Right hindlimb (tissue), 1 donor: ENCODE measurements at places on chromosomes 5 and 9.

- DNase-seq, result no peak
Measured at GRCh38 chr5:40172721-40173120, 507.0 kb upstream of the PTGER4 start.

DNA sequence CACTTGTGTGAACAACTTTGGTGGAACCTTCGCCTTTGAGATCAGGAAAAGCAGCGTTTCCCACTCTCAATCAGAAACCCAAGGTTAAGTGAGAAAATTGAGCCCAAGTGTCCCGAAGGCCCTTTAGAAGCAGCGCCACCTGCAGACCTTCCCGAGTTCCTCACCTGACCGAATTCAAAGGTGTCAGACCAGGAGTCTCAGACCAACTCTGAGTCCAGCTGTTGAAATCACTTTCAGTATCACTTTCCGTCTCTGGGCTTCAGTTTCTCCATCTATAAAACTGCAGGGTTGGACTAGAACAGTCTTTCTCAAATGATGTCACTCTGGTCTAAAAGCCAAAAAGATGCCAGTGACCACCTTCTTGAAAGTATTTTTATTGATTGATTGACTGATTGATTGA lies 31.7 kb upstream of the GRHPR start:
- no peak for DNase-seq

DNA sequence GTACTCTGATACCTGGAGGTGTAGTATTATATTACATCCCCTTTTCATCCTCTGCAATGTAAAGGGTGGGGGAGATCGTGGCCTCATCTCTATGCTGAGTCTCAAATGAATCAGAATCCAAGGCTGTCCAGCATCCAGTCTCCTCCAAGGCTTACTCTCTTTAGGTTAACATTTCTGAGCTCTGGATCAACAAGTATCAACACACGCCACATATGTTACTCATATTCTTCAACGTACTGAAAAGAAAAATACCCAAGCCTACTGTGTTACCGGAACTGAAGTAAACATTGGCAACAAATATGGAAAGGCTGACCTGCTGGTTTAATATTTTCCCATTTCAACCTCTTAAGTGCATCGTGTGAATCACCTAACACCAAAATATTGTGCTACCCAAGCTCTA lies 241.8 kb downstream of the GAS1 start:
- no peak for DNase-seq

GRCh38 chr5:26601563-26601962 lies 436.8 kb downstream of the CDH9 start:
- DNase-seq, result no peak

DNA sequence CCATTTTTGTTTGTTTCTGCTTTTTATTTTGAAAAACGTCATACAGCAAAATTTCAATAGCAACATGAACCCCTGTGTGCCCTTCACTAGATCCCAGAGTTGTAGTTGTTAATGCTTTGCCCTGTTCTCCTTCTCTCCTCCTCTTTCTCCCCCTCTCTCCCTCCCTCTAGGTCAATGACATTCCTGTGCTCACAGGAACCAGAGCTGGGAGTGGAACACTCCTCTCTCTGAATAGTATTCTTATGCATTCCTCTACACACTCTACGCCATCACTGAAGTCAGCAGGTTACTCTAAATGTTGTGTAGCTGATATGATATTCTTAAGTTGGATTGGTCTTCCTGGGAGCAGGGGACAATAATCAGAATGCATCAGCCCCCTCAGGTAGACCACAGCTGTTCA lies 243.4 kb downstream of the SYK start:
- DNase-seq, result no peak

- no peak for DNase-seq
Measured at GRCh38 chr5:73374520-73375190, 73.9 kb downstream of the FOXD1 start.

DNA sequence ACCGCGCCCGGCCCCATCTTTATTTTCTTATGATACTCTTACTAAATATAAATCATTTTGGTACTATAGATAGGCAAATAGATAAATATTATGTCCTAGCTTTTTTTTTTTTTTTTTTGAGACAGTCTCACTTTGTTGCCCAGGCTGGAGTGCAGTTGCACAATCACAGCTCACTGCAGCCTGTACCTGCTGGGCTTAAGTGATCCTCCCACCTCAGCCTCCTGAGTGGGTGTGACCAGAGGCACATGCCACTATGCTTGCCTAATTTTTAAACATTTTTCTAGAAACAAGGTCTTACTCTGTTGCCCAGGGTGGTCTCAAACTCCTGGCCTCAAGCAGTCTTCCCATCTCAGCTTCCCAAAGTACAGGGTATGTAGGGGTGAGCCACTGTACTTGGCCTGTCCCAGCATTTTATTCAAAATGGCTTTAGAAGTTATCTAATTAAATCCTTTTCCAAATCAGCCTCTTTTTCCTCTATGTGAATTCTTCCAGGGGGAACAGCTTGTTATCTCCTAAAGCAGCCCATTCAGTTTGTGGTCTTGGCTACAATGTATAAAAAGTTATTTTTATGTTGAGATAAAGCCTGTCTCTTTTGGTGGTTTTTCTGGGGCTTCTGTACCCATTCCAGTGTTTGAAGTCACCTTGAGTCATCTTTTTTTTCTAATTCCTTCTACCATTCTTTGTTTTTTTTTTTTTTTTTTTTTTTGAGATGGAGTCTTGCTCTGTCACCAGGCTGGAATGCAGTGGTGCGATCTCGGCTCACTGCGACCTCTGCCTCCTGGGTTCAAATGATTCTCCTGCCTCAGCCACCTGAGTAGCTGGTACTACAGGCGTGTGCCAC lies 12.1 kb downstream of the MELK start:
- no peak for DNase-seq

DNA sequence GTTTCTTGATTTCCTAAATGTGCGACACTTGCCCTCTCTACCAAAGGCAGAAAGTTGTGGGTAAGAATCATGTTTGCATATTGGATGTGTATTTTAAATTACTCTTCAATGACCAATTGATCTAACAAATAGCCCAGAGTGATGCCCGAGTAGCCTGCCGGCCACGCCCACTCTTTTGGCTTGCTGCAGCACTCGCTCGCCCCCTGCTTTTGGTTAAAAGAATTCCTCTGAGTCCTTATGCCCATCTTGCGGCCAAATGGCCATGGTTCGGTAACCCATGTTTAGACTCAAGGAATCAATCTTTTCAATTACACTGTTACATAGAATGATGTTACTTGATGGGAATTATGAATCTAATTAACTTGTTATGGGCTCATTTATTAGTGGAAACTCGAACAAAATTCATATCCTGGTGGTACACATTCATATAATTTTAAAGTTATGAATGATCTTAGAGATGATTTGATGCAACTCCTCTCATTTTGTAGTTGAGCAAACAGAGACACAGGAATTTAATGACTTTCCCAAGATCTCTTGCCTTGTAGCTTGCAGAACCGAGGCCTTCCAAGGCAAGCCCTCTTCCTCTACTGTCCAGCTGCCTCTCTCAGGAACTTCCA lies 36.5 kb downstream of the PPIC start:
- no peak for DNase-seq

GRCh38 chr9:17059465-17059864 lies 75.4 kb upstream of the CNTLN start:
- no peak for DNase-seq

DNA sequence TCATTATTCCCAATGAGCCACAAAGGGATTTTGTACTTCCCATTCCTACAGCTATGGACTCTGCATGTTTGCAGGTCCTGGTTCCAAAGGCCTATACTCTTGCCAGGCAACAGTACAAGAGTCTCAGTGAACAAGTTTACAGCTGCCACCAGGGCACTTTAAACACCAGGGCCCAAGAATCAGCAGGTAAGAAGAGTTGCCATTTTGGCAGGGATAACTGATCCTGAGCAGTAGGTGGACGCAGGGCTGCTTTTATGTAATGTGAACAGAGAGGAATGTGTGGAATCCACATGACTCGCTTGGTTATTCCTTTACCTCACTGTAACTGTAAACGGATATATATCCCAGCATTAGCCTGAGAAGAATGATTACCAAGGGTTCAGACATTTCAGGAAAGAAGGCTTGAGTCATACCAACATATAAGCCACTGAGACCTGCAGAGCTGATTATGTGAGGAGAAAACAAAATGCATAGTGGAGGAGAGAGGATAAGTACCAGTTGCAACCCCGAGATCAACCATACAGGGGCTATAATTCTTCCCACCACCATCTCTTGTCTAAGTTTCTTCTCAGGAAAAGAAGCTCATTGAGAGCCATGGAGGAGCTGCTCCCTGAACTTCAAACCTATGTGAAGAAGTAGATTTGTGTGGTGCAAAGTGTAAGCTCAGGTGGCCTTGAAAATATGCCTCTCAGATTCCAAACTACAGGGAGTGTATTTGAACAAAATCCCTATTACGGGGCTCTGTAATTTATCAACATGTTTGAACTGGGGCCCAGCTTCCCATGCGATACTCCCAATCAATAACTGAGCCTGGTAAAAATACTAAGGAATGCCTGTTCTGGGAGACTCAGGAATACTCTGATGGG lies 24.6 kb downstream of the RAPGEF6 start:
- DNase-seq, result no peak

- DNase-seq, result no peak
Measured at GRCh38 chr9:22240619-22241018, 206.0 kb upstream of the DMRTA1 start.

GRCh38 chr9:107710953-107711352 lies 221.4 kb upstream of the KLF4 start:
- no peak for DNase-seq

DNA sequence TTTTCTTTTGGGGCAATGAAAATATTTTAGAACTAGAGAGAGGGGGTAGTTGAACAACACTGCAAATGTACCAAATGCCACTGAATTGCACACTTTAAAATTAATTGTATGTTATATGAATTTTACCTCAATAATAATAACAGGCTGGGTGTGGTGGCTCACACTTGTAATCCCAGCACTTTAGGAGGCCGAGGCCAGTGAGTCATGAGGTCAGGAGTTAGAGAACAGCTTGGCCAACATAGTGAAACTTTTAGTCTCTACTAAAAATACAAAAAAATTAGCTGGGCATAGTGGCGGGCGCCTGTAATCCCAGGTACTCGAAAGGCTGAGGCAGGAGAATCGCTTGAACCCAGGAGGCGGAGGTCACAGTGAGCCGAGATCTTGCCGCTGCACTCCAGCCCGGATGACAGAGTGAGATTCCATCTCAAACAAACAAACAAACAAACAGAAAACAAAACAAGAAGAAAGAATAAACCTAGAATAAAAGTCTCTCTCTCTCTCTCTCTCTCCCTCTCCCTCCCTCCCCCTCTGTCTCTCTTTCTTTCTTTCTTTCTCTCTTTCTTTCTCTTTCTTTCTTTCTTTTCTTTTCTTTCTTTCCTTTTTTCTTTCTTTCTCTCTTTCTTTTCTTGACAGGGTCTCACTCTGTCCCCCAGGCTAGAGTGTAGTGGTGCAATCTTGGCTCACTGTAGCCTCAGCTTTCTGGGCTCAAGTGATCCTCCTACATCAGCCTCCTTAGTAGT lies 91.1 kb downstream of the BASP1 start:
- DNase-seq, result no peak

DNA sequence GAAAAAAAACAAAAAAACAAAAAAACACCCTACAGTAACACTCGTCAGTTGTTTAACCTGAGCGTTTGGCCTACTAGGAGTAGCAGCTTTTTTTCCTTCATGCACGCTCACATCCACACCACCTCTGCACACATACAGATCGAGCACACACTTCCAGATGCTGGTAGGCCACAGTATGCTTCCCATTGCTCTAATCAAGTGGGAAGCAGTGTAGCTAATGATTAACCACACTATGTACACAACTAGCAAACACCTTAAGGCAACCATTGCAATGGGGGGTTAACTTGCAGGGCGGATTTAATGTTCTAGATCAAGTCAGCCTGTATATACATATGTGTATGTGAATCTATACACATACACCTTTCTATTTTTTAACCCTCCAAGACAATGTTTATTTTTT lies 65.5 kb upstream of the GLRX start:
- DNase-seq, result no peak

DNA sequence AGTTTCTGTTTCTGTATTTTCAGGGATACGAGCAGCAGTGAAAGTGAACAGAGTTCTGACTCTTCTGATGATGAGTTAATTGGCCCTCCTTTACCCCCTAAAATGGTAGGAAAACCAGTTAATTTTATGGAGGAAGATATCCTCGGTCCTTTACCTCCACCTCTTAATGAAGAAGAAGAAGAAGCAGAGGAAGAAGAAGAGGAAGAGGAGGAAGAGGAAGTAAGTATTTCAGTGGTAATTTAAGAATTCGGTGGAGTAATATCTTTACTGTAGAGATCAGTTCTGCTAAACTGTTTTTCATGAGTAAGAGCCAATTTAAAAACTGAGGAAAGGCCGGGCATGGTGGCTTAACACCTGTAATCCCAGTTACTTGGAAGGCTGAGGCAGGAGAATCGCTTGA lies 17.2 kb downstream of the WDR70 start:
- no peak for DNase-seq

DNA sequence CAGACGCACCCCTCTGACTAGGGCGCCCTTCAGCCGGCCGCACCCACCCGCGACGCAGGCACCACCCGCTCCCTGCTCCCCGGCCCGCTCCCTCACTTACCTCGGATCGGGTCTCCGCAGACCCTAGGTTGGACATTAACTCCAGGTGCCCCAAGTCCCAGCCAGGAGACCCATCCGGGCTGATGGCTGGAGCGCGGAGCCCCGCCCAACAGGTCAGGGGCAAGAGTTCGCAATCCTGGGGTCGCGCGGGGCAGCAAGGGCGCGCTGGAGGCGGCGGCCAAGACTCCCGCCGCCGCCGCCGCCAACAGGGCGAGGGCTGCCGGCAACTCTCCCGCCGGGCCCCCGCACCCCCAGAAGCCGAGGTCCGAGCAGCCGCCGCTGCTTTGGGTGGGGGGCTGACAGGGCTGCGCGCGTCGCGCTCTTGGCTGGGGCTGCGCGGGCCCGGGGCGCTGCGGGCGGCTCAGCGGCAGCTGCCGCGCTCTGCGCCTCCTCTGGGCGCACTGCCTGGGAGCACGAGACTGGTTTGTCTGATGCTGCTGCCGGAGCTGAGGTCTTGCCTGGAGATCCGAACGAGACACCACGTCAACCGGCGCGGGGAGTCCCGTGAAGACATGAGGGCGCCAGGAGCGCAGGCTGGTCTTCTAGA lies at the start of gene GDNF:
Gene GDNF, minus strand, starts transcription at position 635 of the 646 bp plus-strand sequence. CDS start 5,245 bp downstream, outside the sequence.
- peak; percentile 75 for DNase-seq

- DNase-seq, result no peak
Measured at GRCh38 chr9:86614871-86615849, 260.9 kb upstream of the TUT7 start.

GRCh38 chr9:1100945-1101344 lies 50.8 kb downstream of the DMRT2 start:
- peak; percentile 68 for DNase-seq
